Choroid plexus epithelial cell (primary cell): ENCODE measurements at places on chromosomes 4 and X.

DNA sequence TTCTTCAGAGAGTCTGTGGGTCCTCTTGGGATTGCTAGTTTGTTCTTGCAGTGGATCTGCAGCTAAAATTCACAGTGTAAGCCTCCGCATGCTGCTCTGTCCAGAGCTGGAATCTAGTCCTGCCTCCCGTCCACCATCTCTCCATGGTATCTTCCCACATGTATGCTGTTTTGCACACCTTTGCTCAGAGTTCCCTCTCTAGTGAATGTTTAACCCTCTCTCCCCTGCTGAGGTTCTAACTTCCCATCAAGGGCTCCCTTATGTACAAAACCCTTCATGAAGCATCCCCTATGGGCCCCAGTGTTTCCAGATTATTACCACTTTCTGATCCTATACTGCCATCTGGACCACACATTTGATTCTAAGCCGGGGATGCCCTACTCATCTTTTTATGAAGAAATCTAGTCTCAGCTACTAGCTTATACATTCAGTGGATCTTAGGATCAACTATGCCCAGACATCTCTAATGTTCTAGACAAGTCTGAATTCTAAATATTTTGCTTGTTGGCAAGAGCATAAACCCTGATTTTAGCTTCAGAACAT, 157.3 kb downstream of the CPEB2 start:
- DNase-seq, result peak; percentile 26

- DNase-seq, result peak; percentile 84
Observed at GRCh38 chr4:20251796-20252655, at the start of gene SLIT2. SLIT2 (plus strand) TSS chr4:20251905; CDS start chr4:20253816, 1,911 bp downstream.

GRCh38 chr4:161704040-161704439, 459.8 kb downstream of the FSTL5 start:
- DNase-seq, result no peak

DNA sequence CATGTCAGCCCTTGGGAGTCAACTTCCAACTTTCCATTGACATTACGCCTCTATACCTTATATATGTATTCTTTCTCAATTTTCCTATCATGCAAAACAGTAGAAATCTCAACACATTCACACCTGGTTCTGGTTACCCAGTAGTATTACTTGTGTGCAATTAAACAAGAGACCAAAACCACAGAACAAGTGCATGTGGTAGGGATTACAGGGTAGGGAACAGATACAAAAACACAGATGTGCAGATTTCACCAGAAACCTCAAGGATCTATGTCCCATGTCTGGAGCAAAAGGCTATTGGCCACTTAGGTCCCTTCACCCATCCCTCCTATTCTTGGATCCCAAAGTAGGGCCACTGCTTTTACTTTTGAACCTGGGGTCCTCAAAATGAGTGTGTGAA, 143.6 kb upstream of the ZCCHC13 start:
- DNase-seq, result no peak

- no peak for DNase-seq
Observed at GRCh38 chr4:178448372-178449035, 1006.3 kb upstream of the AGA start.

GRCh38 chrX:153029875-153030274, 26.4 kb upstream of the PNMA3 start:
- peak; percentile 1 for DNase-seq

GRCh38 chrX:17563515-17563914, 173.8 kb upstream of the SCML1 start:
- peak; percentile 35 for DNase-seq

DNA sequence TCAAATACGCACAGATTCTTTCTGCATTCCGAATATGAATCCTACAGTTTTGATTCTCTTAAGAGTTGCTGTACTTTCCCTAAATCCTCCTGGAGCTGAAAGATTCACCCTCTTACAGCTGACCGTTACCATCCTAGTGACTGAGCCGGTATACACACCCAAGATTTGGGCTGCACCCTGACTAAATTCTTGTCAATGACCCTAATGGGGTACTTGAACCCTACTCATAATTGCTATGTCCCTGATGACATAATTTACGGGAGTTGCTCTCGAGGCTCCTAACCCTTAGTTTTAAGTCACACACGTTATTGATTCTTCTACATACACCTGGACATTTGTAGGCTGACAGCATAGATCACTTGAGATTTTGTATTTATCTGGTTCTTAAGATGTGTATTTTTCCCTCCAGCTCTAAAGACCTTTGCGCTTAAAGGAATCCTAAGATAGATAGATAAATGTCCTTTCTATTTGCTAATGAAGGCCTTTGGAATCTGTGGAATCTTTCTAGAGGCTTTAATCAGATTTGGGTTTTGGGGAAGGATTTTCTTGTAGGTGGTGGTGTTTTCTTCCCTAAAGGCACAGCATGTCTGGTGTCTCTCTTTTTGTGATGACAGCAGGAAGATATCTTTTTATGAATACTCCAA, 37.8 kb downstream of the CLDN34 start:
- no peak for DNase-seq

- DNase-seq, result no peak
Observed at GRCh38 chr4:37517326-37517725, 168.8 kb downstream of the RELL1 start.

- DNase-seq, result no peak
Observed at GRCh38 chr4:771464-771863, 54.5 kb downstream of the CPLX1 start.

DNA sequence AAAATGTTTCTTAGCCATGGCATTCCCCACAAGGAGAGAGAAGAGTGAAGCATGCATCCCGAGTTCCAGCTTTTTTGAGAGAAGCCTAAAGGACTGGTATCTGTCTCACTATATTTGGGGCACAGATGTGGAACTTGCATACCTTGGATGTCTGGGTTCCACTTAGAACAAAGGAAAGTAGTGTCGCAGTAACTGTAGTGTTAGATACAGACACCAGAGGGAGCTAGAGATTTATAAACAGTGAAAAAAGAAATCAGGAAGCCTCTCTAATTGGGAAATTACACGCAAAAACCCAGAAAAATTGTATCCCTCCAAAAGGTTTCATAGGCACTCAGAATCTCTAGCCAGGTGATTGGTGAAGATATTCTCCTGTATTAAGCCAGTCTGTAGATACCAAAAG, 34.4 kb downstream of the AGTR2 start:
- DNase-seq, result peak; percentile 31

- DNase-seq, result peak; percentile 26
Observed at GRCh38 chr4:20255823-20256222, 4.1 kb downstream of the SLIT2 start.

- DNase-seq, result peak; percentile 54
Observed at GRCh38 chr4:110085131-110085530, 113.3 kb downstream of the ELOVL6 start.

DNA sequence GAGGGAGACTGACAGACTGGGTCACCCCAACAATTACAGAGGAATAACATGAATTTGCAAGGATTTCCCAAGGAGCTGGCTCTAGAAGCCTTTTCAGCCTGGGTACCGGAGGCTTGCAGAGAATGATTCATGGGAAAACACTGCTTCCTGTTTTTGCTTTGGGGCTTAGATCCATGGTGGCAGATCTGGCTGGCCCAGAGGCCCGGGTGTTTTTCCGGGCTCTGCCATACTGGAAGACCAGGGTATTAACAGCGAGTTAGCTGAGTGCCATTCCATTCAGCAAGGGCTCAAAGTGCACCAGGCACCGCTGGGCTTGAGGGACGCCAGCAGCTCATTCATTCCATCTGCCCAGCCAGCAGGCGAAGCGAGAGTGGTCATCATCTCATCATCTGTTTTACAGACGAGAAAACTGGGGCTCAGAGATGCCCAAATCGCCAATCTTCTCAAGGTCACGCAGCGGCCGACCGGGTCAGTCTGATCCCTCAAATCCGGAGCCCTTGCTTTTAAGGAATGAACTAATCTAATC, 1.3 kb downstream of the WDR1 start:
- DNase-seq, result peak; percentile 64

DNA sequence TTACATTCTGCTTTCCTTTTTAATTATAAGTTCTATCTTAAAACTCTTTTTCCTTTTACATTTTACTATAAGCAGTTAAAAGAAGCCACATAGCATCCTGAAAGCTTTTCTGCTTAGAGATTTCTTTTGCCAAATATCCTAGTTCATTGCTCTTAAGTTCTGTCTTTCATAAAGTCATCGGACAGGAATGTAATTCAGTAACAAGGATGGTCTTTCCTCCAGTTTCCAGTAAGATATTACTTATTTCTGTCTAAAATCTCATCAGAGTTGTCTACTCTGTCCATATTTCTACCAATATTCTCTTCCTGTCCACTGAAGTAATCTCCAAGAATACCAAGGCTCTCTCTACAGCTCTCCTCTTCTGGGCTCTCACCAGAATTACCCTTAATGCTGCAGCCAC, 37.5 kb upstream of the ADH1C start:
- DNase-seq, result peak; percentile 60

GRCh38 chr4:48167538-48168263, 33.7 kb upstream of the TXK start:
- DNase-seq, result no peak

DNA sequence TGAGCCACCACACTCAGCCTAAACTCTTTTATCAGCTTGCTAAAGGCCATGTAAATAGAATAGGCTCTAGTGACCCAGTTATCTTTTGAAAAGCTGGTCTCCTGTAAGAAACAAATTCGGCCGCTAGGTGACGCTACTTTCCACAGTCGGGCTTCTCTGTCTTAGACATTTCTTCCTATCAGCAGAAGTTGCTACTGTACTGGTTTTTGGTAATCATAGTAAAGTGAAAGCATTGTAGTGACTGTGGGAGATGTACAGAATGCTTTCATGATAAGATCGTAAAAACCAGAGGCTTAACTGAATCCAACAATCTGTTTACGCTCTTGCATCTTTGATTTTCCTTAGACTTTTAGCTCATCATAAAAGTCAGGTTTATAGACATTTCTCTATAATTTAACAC, 82.6 kb downstream of the GK start:
- DNase-seq, result peak; percentile 74

DNA sequence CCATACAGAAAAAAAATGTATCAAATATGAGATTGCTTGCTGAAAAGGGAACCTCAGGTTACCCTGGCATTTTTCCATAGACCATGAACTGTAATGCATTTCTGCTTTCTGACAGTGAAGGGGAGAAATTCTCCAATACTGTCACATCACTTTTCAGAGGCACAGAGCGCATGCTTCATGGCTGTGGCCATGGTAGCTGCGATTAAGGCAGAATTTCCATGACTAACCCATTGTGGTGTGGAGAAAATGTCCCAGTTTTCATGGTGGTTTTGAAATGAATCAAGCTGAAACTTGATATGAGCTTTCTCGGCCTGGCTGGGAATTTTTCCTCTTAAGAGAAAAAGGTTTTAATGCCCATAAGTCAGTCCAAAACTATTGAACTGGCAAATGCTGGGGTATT, 39.5 kb upstream of the MAP3K15 start:
- peak; percentile 79 for DNase-seq

DNA sequence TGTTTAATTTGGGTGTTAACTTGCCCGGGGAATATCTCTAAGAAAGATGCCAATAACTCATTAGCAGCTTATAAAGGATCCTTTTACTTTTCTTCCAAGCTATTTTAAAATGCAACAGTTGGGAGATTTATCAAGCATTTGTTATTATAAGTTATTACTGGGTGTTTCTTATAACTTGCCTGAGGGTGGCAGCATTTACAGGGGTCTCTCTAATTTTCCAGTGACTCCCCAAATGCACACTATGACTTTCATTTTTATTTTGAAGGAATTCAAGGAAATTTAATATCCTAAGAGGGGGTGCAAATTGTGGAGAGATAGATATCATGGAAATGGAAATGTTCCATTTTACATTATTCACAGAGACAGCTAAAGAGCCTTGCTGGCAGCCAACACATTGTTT, 138.0 kb downstream of the PDGFRA start:
- peak; percentile 7 for DNase-seq

- DNase-seq, result no peak
Observed at GRCh38 chr4:87688316-87688715, 38.2 kb downstream of the DMP1 start.

DNA sequence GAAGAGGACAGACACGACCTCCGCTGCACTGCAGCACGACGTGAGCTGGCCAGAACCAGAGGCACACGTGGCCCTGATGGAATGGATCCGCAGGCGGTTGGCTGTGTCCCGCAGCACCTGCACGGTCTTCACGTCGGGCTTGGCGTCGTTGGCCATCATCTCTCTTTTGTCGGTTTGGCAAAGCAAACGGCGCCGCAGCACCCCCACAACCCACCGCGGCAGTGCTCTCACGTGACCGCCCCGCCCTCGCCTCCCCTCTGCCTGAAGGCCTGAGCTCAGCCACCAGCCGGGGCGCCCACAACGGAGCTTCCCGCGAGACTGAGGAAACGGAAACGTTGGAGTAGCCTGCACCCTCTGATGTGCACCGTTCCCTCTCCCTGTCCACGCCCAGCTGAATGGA, at the start of gene TKTL2:
TKTL2 (minus strand) TSS at position 179 of the 400 bp plus-strand sequence; CDS start at position 159, 20 bp downstream.
- no peak for DNase-seq

DNA sequence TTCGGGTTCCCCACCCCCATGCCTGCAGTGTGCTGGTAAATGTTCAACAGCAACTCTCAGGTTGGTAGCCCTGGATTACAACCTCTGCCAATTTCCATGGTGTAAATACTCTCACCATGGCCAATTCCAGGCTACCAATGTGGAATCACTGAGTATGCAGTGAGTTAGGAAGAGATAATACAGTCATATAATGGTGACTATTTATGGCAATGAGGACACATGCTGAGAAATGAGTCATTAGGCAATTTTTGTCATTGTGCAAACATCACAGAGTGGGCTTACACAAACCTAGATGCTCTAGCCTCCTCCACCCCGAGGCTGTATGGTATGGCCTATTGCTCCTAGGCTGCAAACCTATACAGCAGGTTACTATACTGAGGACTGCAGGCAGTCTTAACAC, 4.6 kb upstream of the CLDN24 start:
- peak; percentile 33 for DNase-seq

DNA sequence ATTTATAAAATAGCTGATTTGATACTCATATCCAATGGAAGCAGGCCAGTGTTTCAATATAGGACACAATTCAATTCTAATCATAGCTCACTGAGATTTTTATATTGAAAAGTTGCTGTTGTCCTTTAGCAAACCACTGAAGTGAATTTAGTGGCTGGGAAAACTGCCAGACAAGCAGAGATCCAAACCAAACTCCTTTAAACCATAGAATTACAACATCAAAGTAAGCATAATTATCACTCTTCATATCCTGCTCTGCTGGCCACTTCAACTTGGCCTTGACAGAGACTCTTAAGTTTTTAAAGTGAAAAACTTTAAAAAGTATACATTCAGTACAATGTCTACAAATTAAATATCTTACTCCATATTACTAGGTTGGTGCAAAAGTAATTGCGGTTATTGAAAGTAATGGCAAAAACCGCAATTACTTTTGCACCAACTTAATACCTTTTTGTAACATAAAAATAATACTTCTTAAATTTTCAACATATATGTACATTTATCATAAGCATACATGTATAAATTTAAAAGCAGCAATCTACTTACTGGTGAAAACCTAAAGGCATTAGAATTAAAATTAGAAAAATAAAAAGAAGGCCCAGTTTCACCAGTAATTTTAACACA, 433.0 kb downstream of the PCDH10 start:
- DNase-seq, result peak; percentile 54
